ENCODE measurements at places on chromosomes 16 and 17.

GRCh38 chr17:27315322-27315721, 21.4 kb downstream of the WSB1 start:
- DNase-seq: no peak

DNA sequence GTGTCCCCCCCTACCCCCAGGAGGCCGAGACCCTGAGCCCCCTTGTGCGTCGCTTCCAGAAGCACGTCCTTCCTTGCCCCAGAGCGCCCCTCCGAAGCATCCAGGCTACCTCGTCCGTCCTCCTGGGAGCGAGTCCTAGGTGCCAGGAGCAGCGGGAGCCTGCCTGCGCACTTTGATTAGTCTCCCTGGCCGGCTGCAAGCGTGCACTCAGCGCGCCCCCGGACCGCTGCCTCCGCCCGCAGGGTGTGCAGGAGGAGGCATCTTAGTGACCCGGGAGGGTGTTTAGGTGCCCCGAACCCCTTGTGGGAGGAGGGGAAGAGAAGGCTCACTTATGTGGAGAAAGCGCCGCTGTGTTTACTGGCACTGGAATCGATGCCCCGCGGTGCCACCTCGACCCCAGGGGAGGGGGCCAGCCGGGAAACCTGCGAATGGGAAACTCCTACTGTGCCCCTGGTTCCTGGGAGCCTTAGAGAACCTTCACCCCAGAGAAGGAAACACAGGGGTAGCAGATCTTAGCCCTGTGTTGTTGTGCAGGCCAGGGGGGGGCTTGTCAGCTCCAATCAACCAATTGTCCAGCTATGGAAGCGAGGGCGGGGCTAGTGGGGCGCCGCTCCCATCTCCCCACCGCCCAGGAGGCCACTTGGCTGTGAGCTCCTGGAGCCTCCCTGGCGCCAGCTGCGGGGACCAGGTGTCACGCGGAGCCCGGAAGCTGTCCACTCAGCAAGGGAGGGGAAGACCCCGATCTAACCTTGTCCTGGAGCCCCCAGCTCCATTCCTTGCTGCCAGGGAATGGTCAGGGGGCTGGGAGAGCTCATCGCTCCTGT, 922.8 kb upstream of the EEF2KMT start:
- DNase-seq: no peak

DNA sequence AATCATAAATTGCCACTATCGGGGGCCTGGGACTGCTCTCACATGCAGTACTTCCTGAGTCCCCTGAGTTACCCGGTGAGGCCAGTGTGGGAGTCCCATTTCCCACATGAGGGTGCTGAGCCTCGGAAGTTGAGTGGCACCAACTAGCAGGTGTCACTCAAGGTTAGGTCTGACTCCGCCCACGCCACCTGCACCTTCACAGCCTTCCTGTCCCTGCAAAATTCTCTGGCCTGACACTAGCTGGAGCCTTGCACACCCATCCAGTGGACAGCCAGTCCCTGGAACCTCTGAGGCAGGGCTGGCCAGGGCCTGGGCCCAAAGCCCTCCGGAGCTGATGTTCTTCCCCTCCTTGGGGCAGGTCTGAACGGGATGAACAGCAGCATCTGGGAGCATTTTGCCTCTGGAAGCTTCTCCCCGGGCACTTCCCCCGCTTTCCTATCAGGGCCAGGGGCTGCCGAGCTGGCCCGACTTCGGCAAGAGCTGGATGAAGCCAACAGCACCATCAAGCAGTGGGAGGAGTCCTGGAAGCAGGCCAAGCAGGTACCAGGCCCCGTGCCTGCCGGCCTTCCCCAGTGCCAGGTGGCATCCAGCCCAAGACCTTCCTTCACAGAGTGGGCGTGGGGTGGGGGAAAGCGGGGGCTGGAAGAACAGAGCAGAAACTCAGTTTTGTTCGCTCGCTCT, 21.9 kb downstream of the UNC13D start:
- no peak for DNase-seq

DNA sequence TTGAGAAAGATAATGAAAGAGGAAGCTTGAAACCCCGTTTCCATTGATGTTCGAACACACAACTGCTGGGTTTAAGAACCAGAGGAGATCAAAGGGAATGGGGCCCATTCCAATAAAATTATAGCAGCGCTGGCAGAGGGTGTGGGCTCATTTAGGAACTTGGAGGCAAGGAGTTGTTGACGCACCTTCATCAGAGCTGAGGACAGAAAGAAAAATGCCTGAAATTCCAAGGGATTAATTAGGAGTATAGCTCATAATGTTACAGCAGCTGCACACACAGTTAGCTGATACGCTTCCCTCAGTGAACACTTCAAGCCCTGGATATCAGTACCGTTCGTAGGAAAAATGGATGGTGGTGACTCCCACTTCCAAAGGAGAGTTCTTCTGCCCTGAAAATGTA, 127.2 kb downstream of the AXIN2 start:
- no peak for DNase-seq

DNA sequence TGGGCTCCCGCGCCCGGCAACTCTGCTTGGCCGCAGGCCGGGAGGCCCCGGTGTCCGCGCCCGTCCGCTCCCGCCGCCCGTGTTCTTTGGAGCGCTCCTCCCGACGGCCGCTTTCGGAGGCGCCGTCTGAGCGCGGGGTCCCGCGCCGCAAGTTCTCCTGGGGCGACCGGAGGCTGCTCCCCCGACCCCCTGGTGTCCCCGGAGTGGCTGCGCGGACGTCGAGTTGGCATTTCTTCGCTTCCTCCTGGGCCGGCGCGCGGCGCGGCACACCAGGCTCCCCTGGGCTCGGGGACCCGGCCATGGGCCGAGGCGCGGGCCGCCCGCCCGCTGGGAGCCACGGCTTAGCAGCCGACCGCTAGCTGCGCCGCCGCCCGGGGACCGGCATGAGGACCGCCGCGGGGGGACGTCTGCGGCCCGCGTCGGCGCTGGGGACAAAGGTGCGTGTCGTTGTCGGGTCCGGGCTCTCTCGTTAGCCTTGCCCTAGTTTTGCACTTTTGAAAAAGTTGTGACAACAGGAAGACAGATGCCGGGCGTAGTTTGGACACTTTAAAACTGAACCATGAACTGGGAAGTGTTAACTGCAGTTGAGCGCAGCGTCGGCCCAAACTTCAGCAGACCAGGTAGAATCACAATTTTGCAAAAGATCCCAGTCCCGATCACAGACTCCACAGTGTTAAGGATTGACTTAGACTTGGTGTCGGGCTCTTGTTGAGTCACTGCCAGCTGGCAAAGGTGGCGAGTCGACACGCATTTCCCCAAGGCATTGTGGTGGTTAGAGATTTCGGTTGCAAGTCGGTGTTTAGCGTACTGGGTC, 700 bp downstream of the UBN1 start:
- peak; percentile 10 for DNase-seq

DNA sequence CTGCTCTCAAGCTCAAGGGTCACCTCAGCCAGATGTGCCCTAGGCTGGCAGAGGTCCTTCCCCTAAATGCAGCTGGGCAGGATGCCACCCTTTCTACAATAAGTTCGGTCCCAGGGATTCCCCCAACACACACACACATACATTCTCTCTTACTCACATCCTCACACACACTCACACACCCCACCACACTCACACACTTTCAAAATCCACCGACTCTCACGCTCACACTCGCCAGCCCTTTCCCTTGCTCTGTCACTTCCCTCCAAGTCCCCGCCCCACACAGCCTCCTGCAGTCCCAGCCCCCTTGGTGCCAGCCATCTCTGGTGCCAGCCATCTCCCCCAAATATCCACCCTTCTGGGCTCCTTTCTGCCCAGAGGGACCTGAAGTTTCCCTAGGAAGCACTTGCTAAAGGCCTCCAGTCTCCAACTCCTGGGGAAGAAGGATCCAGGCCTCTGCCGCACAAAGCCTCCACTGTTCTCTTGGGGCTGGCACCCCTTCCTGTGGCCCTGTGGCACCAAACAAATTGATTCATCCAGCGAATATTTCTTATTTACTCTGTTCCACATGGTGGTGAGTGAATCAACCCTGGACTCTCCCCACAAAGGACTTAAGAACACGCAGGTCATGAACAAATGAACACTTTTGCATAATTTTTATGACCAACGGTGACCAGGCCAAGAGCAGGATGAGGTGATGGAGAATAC, 3.8 kb upstream of the USP36 start:
- no peak for DNase-seq

DNA sequence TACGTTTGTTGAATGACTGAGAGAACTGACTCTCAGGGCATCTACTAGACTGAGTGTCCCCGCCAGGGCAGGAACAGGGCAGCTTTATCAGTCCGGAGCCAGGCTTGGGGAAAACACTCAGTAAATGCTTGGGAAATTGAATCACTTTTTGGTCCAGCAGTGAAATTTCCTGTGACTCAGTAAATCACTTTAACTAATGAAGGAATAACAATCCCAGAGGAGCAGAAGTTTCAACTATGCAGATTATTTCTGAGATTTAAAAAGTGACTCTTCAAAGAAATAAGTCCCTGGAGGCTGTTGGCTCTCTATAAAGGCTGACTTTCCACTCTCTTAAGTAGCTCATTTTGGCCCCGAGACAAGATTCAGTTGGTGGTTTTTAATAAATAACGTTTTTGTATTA, 101.8 kb downstream of the FOXL1 start:
- no peak for DNase-seq

DNA sequence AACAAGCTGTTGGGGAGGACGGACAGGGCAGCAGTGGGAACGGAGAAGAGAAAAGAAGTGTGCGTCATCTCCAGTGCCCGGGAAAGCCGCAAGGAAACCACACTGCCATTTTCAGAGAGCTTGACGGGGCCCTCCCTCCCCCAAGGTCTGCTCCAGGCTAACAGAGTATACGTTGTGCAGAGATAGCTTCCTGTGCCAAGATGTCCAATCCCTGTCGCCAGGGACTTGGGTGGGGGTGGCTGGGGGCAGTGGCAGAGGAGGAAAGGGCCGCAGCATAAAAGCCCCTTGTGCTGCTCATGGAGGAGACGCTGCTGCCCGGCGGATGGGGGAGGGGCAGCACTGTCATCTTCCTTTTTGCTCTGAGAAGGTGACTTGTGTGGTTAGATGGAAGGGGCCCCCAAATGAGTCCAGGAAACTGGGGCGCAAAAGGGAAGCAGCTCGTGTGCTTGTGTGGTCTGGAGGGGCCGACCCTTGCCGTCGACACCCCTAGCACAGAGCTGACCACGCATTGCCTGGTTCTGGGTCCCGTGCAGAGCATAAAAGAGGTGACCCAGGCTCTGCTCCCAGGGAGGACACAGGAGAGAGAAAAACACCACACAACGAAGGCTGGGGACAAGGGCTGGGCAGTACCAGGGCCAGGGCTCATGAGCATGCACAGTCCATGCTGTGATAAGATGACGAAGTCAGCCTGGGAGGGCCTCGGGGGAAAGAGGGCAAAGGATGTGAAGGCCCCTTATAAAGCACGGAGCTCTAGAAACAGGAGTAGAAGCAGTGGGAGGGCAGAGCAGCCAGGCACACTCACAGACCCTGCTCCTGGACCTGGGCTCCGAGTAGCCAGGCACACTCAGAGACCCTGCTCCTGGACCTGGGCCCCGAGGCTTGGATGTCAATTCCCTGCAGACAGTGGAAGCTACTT, 372.7 kb downstream of the SLC39A11 start:
- DNase-seq: peak; percentile 10

DNA sequence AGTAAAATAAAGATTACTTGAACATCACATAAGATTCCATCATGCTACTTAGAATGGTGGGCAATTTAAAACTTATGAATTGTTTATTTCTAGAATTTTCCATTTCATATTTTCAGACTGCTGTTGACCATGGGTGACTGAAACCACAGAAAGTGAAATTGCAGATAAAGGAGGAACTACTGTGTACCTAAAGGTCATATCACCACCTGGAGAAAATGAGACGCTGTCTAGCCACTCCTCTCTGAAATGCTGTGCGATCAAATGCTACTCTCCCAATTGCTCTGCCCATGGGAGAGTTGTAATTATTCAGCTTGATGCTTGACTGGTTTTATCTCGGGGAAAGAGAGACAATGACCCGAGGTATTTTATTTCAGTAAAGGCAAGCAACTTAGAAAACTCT, 128.9 kb upstream of the ERCC4 start:
- no peak for DNase-seq

DNA sequence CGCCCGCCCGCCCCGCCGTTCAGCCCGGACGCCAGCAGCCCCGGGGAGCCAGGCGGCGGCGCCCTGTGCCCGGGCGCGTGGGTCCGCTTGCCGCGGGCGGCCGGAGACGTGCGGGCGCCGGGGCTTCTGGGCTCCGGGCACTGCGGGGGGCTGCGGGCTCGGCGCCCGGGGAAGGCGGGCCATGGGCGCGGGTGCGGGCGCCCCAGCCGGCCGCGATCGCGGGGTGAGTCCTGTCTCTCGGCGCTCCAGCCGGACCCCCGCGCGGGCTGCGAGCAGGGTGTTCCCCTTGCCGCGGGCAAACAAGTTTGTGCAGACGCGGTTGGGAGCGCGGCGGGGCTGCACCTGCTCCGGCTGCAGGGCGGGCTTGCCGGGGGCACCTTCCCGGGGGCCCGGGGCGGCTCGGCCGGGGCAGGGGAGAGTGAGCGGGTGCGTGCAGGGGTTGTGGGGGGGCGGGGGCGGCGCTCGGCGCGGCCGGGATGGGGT, 292 bp downstream of the WSCD1 start:
- DNase-seq: no peak

- no peak for DNase-seq
Measured at GRCh38 chr17:51770027-51770759, 388.3 kb downstream of the CA10 start.

GRCh38 chr16:24909856-24910255, 64.1 kb downstream of the SLC5A11 start:
- no peak for DNase-seq

GRCh38 chr16:11082108-11082859, 137.9 kb downstream of the CLEC16A start:
- no peak for DNase-seq

- no peak for DNase-seq
Measured at GRCh38 chr16:88770461-88771293, 14.3 kb downstream of the PIEZO1 start.

DNA sequence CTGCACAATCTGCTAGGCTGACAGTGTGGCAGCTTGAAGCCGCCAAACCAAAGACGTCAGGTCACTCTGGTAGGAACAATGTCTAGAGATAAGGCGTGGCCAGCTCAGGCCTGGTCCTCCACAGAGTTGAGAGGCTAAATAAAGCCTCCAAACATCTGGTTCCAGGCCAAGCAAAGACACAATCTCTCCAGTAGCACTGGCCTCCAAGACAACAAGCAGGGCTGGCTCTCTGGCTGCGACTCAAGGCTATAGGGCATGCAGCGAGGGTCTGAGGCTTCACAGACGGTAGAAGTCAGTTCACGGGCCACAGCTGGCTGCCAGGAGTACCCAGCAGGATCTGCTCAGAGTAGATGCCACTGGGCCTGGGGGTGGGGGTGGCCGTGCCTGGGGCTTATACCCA, 75.6 kb downstream of the ABR start:
- DNase-seq: no peak

GRCh38 chr16:58031016-58031800, 5.7 kb downstream of the MMP15 start:
- no peak for DNase-seq

DNA sequence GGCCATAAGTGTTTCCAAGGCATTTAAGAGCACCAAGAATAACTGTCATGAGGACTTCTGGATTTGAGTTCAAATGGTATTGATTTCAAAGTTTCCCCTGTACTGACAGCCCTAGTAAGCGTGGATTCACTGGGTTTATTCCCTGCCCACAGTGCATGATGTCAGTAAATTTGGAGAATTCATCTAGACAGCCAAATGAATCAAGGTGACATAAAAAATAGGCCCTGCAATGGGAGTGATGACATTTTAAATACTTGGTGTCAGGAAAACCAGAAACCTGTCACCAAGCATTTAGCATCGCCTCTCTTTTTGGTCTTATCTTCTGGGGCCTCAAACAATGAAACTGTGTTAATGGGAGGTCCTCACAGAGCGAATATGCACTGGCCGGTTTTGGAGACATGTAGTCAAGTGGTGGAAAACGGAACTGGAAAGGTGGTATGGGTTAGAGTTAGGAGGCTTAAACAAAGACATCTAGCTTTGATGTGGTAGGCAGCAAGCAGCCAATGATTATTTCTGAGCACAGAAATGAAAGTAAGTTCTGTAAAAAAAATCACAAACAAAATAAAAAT, 29.1 kb downstream of the COG4 start:
- no peak for DNase-seq

Measured in activated T-helper 1 cell treated with Interleukin-2 at 50 U/mL for 16 hours (primary cell).